T-helper 2 cell treated with Interferon-gamma antibody and Interleukin-4, amounts not matched to agents 5 μg/mL and 100 μg/mL, for 36 hours (primary cell): ENCODE measurements at places on chromosomes 4 and X.

DNA sequence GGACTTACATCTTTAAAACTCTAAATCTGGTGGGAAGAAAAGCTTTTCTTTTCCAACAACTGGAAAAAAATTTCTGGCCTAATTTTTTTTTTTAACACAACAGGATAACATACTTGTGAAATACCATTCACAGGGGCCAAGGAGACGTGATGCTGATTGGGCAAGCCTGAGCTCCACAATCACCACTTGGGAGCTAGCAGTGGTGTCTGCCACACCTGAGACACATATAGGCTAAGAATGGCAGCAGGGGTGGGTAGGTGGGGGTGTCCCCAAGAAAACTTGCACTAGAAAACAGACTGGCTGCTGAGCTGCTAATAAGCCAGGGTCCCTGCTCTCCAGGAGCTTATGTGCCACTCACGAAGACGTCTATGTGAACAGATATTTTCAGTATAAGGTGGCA is 5.6 kb upstream of the PKD2 start:
- DNase-seq = no peak

DNA sequence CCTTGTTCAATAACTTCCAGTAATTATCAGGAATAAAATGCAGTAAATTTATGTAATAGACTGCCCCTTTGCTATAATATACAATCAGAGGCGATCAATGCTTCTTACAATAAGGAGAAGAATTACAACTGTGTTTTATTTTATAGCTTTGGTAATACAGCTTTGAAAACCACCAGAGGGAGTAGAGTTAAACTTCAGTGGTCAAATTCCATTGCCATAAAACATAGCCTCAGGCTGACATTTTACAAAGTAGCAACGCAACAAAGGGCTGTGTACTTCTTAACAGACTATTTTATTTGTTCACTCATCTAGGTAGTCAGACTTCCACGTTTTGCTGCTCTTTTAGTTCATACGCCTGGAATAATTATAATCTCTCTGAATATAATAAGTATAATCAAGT is 58.5 kb downstream of the TEX13C start:
- no peak for DNase-seq

GRCh38 chrX:29470030-29470429 is 745.3 kb upstream of the MAGEB2 start:
- DNase-seq = no peak

DNA sequence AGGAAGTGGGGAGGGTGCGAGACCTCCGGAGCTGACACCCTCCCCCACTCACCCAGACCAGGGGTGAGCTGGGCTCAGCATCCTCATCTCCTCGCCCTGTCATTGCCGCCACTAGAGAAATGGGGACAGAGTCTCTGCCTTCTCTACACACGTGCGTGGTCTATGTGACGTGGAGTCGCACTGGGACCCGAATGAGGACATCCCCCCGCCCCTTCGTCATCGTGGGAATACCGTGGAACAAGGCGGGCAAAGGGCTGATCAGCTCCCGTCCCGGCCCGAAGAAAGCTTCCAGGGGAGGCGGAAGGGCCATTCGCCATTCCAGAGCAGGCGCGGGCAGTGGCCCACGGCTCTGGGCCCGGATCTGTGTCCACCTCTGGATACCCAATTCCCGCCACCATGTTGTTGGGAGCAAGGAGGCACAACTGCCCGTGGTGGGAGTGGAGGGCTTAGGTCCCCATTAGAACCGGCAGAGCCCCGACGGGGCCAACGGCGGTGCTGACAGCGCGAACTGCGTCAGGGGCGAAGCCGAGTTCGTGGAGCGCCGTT is 12.0 kb downstream of the HMX1 start:
- no peak for DNase-seq

DNA sequence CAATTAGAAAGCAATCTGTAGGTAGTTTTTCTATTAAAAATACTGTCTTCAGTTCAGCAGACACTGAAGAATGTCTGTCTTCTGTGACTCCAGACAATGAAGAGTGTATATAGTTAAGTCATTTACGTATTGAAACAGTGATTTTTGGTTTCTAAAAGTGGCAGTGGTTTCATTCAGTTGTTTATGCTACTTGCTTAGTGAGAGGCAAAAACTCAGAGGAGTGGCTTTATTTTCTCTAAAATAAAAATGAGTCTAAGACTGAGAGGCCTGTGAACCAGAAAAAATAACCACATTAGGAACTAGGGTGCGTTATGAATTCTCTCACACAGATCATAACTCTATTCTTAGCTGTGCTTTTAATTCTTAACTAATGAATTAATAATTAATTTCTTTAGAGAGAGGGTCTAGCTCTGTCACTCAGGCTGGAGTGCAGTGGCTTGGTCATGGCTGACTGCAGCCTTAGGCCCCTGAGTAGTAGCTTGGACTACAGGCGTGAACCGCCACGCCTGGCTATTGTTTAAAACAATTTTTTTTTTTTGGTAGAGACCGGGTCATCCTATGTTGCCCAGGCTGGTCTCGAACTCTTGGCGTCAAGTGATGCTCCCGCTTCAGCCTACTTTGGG is 31.4 kb downstream of the FREM3 start:
- no peak for DNase-seq
